CD4-positive, alpha-beta T cell treated with Interleukin-4 for 1 hour (primary cell): ENCODE measurements at places on chromosomes 4 and X.
A peak's percentile ranks its signal among the peaks of the same experiment; 100 is the strongest.

GRCh38 chr4:139919004-139919403 is 235.0 kb downstream of the MAML3 start:
- DNase-seq = no peak

GRCh38 chrX:39476604-39477021 is 621.1 kb downstream of the BCOR start:
- no peak for DNase-seq

GRCh38 chr4:175562542-175562941 is 249.5 kb downstream of the GPM6A start:
- DNase-seq = no peak

- DNase-seq = peak; percentile 52
These were observed 169.0 kb upstream of the BCOR start for GRCh38 chrX:40266490-40267333.
